ENCODE measurements at places on chromosomes 12 and 14.

- DNase-seq: no peak
Observed at GRCh38 chr14:89422181-89422951, 5.3 kb upstream of the FOXN3 start.

DNA sequence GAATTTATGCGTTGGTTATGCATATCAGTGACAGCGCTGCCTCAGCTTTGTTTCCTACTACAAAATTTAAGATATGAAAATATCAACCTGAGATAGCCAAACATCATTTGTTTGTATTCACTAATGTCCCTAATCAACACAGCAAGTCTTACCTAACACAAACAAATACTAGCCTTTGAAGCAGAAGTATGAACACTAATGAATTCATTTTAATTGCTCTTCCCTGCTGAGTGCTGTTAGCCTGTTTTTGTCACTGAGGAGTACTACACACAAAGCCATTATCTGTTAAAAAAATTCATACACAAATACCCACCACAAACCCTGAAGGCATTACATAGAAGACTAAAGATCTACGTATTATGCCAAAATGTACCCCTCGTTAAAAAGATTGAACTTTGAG is 150.8 kb downstream of the HELB start:
- no peak for DNase-seq

- DNase-seq: no peak
Observed at GRCh38 chr12:99121546-99121945, 476.5 kb downstream of the APAF1 start.

DNA sequence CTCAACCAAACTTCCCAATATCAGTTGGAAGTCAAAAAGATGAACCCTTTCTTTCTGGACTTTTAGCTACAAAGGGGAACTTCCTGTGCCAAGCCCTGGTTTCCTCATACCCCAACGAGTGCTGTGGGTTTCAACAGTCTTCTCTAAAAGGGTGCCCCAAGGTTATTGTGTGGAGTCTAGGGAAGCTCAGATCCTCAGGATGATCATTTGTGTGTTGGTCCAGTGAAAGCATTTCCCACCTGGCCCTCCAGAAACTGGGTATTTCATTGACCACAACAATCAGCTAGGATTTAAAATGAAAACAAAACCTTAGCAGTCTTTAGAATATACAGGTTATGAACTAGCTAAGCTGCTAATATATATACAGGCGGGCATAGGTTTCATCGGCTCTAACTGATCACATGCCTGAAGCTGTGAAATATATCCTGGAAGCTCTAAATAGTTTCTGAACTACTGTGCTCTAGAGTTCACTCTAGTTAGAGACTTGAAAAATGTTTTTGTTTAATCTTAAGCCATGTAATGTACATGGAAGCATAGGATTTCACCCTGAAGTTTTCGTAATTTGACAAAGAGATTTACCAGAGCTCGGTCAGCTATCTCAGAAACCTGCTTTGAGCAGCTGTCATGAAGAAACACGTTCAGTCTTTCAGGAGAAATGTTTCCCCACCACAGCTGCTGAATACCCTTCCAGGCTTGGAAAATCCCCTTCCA is 29.6 kb downstream of the P2RX4 start:
- DNase-seq: no peak

DNA sequence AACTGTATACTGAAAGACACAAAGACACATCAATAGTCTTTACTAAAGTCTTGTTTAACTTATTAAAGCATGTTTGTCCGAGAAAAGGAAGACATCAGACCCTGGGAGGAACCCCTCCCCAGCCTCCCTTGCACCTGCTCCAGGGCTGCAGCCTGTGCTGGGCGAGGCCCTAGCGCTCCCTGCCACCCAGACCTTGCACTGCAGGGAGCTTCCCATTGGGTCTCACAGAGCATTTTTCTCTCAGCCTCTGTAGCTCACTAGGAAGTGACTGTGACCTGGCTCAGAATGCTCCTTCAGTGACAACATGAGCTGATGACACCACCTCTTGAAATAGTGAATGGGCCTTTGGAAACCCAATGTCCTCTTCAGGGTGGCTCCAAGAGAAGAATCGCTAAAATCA is 461.2 kb downstream of the TMEM121 start:
- DNase-seq: no peak

- no peak for DNase-seq
Observed at GRCh38 chr12:47876440-47876960, 28.3 kb downstream of the VDR start.

DNA sequence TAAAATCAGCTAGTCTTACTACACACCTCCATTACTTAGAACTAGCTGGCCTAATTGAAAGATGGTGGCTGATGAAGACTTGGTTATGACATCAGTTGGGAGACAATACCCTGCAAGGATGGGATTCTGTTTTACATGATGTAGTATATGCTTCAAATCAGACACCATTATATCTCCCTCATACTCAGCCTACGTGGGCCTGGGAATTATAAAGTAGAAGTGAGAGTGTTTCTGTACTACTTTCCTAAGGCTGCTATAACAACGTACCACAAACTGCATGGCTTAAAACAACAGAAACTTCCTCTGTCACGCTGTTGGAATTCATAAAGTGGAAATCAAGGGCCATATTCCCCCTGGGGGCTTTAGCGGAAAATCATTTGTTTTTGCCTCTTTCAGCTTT is 190.4 kb downstream of the PAH start:
- DNase-seq: no peak

DNA sequence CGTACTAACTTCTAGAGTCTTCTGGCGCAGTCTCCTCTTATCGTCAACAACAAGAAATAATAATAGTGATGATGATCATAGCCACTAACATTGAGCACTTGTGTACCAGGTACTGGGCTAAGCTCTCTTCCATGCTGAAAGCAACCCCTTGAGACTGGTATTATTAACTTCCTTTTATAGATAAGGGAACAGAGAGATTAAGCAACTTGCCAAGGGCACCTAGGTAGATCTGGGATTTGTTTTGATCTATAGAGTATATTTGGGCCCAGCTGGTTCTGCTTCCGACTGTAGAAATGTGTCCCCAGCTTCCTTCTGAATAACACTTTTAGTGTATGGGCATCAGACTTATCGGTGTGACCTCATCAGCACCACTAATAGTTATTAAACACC is 1.1 kb upstream of the ZNF219 start:
- no peak for DNase-seq

GRCh38 chr12:119500209-119500608 is 93.4 kb upstream of the TMEM233 start:
- no peak for DNase-seq

DNA sequence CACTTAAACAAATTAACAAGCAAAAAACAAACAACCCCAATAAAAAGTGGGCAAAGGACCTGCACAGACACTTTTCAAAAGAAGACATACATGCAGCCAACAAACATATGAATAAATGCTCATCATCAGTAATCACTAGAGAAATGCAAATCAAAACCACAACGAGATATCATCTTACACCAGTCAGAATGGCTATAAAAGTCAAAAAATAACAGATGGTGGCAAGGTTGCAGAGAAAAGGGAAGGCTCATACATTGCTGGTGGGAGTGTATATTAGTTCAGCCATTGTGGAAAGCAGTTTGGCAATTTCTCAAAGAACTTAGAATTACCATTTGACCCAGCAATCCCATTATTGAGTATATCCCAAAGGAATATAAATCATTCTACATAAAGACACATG is 34.6 kb upstream of the NT5DC3 start:
- DNase-seq: no peak

GRCh38 chr12:26608706-26609105 is 224.3 kb downstream of the ITPR2 start:
- DNase-seq: no peak

DNA sequence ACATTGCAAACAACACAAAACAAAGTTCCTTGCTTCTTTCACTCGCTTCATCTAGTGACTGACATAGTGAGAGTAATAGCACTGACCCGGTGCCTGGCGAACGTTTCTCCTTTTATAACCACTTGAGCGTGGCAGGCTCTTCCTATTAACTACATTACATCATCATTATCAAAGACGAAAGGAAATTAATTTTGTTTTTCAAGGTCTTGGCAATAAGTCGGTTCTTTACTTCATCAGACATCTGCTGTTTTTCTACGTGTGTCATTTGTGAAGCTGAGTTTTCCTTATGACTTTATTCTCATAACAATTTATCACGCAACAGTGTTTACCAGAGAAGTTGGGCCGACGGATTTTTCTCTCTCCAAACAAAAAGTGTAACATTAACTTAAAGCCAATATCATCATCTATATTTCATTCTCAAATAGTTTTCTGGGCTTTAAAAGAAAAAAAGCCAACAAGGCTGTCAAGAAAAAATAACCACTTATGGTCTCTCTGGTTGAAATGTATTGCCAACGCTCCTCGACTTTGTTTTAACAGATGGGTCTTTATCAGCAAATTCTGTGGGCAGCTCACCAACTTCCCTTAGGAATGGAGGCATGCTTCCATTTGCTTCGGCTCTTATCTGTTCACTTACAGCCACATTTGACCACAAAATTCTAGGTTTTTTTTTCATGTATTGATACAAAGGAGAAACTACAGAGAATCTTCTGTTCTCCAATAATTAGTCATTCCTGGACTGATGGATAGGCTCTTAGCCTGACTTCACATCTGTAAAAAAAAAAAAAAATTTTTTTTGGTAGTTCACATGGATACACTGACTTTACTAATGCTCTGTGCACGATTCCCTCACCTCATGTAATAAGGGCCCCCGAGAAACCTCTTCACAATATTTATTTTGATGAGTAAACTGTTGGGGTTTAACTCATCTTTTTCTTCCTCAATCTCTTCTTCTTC is 97.1 kb upstream of the CDKN3 start:
- no peak for DNase-seq

DNA sequence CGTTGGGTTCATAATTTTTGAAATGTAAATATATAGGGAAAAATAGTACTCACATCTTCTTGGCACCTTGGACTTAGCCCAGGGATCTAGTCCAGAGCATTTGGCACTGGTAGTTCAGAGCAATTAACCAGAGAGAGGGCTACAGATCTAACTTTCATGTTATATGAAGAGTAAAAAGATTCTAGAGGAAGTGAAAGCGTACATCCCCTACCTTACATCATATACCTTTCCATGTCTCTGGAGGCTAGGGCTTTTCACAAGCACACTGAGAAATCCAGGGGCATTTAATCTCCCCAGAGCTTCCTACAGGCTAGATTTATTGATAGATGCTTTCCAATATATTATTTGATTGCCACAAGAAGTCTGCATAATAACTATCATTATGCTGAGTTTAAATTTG is 687.5 kb upstream of the FBXO33 start:
- DNase-seq: no peak

GRCh38 chr14:58919217-58919616 is 269.2 kb upstream of the DAAM1 start:
- DNase-seq: no peak

- DNase-seq: no peak
Observed at GRCh38 chr14:93788543-93789227, 400 bp upstream of the PRIMA1 start.

GRCh38 chr12:131980263-131980662 is 30.5 kb downstream of the EP400 start:
- DNase-seq: no peak

DNA sequence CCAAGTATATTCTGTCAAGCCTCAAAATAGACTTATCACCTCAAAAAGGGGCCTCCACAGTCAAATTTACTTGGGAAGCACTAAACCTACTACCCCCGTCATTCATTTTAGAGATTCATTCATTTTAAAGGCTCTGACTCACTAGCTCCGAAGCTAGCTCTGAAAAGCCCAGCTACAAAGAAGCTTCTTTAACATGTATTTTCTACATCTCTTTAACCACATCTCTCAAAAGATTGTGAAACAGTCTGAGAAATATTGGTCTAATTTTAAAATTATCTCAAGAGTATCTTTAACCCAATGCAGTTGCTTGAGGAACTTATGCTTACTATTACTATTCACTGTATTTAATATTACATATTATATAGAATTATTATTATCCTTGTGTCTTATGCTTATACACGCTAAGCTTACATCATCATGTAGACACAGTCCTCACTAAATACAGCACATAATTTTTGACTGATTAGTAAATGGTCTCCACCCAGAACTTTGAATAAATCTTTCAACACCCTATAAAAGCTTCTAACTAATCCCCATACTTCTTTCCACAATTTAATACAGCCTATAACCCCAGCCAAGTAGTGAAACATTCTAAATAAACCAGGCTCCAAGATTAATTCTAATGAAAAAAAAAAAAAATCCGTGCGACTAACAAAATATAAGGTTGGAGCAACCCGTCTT is 7.8 kb downstream of the NT5DC3 start:
- no peak for DNase-seq

GRCh38 chr14:96958057-96958456 is 160.9 kb downstream of the VRK1 start:
- no peak for DNase-seq

DNA sequence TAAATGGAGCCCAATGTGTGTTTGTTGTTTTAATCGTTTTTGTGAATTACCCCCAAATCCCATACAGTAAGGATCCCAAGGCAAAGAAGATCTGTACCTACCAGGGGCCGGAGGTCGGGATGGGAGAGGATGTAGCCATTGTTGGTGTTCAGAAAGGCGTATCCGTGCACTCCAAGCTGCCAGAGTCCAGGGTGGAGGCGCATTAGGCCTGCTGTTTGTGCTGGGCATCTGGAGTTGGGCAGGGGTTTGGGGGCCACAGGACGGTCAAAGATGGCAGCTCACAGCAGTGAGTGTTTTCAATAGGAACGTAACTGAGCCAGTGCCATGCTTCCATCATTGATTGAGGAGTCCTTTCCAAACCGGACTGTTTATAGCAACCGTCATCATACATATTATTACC is 40.2 kb downstream of the CACNA2D4 start:
- DNase-seq: no peak

GRCh38 chr12:89863493-89863938 is 154.9 kb upstream of the ATP2B1 start:
- peak; percentile 54 for DNase-seq

GRCh38 chr12:52256584-52256935 is 17.9 kb upstream of the KRT86 start:
- no peak for DNase-seq

GRCh38 chr12:97650242-97650641 is 187.6 kb downstream of the RMST start:
- DNase-seq: no peak

DNA sequence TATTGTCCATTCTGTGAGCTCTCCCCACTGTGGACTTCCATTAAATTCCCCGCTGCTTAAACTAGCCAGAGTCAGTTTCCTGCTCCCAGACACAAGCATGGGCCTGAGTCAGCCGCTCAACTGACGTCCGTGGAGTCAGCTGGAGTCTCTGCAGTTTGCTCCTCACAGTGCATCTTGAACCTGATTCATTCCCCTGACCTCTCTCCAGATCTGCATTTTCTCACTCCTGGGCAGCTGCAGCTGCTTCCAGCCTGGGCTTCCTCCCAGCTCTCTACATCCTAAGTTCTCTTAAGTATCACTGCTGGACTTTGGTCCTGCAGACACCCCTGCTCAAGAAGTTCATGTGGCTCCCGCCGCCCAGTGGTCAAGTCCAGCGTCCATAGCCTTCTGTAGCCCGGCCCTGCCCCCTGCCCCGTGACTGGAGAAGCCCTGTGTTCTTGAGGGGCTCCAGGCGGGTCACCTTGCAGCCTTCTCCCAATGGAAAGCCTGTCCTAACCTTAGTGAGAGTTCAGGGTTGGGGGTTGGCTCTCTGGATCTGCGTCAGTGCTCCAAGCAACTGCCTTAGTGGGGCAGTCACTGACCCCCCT is 20.0 kb downstream of the NFKBIA start:
- no peak for DNase-seq
